Cardiac muscle cell (in vitro differentiated cells and primary cell): ENCODE measurements at places on chromosomes 13 and 19.

DNA sequence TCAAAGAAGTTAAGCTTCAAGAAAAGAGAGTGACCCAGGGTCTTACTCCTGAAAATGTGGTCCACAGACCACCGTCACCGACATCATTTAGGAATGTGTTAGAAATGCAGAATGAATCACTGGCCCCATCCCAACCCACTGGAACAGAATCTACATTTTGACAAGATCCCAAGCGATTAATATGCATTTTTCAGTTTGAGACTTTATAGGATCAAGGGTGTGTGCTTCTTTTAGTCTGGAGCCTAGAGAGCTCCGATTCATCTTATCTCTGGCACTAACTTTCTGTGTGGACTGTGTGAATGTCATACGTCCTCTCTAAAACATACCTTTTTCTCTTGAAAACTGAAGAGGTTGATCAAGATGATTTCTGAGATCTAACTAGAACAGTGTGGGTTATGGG is 484.8 kb downstream of the MYO16 start:
- no peak for DNase-seq

GRCh38 chr13:110841406-110841805 is 73.5 kb downstream of the ANKRD10 start:
- no peak for DNase-seq

GRCh38 chr13:35499196-35499662 is 22.7 kb upstream of the MAB21L1 start:
- no peak for DNase-seq

GRCh38 chr19:33171222-33171795 is 22.8 kb upstream of the LRP3 start:
- no peak for DNase-seq

DNA sequence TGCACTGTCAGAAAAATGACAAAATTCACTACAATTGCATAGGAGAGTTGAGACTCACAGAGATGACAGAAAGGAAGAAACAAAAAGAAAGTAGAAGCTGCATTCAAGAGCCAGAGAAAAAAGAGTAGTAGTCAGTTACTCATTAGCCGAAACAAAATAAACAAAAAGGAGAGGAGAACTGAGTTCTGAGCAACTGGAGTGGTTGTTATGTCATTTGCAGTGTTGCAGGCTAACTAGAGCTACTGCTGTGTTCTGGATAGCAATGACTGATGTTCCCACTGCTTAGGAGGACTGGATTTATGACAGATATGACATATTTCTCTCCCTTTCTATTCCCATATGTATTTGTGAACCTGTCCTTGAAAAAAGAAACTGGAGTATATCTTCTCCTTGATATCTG is 482.6 kb downstream of the RFC3 start:
- DNase-seq: no peak

GRCh38 chr19:18764591-18765051 is 26.5 kb downstream of the COMP start:
- DNase-seq: no peak

DNA sequence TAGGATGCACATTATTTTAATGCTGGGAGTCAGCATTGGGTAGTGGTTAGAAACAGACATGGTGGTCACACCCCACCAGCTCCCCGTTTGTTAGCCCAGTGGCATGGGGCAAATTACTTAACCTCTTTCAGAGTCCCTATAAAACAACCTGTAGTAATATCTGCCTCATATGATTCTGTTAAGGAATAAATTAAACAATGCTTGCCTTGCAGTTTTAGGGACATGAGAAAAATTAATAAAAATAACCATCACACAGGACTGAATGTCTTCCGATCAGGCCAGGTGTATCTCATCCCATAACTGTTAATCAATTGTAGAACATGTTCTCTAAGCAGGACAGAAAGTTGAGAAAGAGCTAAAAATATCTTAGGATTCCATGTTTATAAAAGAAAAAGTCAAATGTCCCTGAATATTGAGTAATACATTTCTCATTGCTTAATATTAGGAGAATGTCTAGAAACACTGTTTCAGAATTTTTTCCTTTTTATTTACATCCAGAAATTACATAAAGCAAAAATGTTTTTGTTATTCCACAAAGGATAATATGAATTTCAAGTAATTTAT is 196.5 kb downstream of the GPC6 start:
- peak; percentile 21 for DNase-seq
